NCI-H187 treated with DMSO at 0.1 percent for 48 hours (cell line): ENCODE measurements at places on chromosomes 13 and 19.

GRCh38 chr19:51599084-51599483, 28.0 kb downstream of the ZNF175 start:
- DNase-seq: no peak

GRCh38 chr19:7947939-7948338, 4.5 kb upstream of the TIMM44 start:
- DNase-seq: no peak

DNA sequence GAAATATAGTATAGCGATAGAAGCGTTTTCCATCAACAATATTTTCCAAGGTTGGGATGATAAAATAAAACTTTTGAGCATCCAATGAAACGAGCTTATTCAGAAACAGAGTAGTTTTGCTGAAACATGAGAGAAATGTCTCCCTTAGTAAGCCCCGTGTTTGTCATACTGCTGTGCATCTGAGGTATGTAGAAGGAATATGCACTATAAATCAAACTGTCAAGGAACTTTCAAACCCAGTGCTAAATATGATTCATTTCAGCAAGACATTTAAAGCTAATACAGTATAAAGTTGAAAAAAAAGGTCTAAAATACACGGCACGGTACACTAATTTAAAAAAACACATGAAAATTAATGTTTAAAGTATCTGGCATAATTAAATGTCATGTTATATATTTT, 546.2 kb downstream of the SLITRK5 start:
- DNase-seq: no peak

GRCh38 chr19:57016491-57016890, 103.3 kb upstream of the USP29 start:
- DNase-seq: no peak

- DNase-seq: no peak
Observed at GRCh38 chr19:23095418-23095817, 21.4 kb upstream of the ZNF730 start.
